ENCODE measurements at places on chromosomes 16 and 17. TPM values are rescaled to one million over a fixed set of nuclear protein-coding genes. Genes with fewer than 3 reads are reported as not detected.

TNK1 gene
- total RNA-seq: under 0.01 TPM

NPIPB9 gene
- total RNA-seq: 3.9 TPM

KRT14 gene
- not detected for total RNA-seq

MAPK8IP3 gene
- 61.5 TPM for total RNA-seq

- DNase-seq: no peak
Measured at GRCh38 chr17:41722231-41722630, 10.1 kb downstream of the GAST start.

DNA sequence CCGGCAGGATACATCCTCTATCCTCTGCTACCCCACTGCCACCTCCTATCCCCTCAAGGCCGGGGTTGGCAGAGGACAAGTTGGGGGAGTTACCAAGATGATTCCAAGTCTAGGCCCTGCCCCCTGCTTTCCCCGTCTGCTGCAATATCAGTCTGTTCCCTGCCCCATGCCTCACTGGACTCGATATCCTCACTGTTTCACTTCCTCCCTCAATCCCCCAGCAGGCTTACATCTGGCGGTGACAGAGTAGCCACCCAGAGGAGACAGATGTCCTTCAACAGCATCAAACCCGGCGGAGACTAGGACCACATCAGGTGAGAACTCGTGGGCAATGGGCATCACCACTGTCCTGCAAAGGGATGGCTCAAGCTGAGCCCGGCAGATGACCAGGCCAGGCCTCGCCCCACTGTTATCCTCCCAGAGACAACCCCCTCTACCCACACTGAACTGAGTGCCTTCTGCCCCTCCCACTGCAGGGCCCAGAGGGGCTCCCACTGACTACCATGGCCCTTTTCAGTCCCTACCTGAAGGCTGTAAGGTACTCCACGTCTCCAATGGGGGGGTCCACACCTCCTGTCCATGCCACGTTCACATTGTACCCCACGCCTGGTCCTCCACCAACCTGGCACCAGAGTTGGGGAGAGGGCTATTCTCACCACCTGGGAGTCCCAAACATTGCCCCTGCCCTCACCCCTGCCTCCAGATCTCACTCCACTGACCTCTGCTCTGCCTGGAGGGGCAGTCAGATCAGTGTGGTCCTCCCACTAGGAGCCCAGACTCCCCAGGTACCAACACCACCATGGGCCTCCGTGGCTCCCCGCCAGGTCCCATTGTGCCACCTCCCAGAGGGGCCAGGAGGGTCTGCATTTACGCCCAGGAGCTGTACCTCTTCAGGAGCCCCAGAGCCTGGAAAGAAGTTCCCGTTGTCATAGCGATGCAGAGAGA is 9.6 kb downstream of the G6PC3 start:
- DNase-seq: no peak

DNA sequence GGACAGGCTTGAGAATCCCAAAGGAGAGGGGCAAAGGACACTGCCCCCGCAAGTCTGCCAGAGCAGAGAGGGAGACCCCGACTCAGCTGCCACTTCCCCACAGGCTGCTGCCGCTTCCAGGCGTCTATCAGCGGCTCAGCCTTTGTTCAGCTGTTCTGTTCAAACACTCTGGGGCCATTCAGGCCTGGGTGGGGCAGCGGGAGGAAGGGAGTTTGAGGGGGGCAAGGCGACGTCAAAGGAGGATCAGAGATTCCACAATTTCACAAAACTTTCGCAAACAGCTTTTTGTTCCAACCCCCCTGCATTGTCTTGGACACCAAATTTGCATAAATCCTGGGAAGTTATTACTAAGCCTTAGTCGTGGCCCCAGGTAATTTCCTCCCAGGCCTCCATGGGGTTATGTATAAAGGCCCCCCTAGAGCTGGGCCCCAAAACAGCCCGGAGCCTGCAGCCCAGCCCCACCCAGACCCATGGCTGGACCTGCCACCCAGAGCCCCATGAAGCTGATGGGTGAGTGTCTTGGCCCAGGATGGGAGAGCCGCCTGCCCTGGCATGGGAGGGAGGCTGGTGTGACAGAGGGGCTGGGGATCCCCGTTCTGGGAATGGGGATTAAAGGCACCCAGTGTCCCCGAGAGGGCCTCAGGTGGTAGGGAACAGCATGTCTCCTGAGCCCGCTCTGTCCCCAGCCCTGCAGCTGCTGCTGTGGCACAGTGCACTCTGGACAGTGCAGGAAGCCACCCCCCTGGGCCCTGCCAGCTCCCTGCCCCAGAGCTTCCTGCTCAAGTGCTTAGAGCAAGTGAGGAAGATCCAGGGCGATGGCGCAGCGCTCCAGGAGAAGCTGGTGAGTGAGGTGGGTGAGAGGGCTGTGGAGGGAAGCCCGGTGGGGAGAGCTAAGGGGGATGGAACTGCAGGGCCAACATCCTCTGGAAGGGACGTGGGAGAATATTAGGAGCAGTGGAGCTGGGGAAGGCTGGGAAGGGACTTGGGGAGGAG is at the start of gene CSF3:
CSF3 (plus strand) TSS at position 436 of the 993 bp plus-strand sequence; CDS start at position 471, 35 bp downstream.
- DNase-seq: peak; percentile 27

GRCh38 chr16:84928679-84929420 is 82.5 kb downstream of the ZDHHC7 start:
- peak; percentile 70 for DNase-seq

DNA sequence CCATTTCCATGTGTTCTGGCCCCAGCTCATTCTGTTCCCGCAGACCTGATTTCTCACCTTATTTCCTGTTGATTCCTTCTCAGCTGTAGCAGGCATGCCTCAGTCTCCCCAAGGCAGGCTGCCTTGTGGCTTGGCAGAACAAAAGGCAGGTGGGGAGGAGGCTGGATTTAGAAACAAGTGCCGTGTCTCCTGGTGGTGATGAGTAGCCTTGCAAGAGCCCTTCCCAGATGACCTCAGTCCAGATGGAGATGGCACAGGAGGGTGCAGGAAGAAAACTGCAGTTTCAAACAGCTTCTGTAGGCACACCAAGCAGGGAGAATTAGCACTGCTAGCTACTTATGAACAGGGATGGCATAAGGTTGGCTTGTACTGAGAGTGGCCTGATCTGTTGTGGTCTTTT is 64.6 kb downstream of the ARHGAP44 start:
- DNase-seq: no peak

GRCh38 chr17:59800530-59800942 is 92.2 kb downstream of the TUBD1 start:
- DNase-seq: peak; percentile 96

- peak; percentile 80 for DNase-seq
Measured at GRCh38 chr17:61338000-61338798, 61.4 kb upstream of the TBX2 start.

DNA sequence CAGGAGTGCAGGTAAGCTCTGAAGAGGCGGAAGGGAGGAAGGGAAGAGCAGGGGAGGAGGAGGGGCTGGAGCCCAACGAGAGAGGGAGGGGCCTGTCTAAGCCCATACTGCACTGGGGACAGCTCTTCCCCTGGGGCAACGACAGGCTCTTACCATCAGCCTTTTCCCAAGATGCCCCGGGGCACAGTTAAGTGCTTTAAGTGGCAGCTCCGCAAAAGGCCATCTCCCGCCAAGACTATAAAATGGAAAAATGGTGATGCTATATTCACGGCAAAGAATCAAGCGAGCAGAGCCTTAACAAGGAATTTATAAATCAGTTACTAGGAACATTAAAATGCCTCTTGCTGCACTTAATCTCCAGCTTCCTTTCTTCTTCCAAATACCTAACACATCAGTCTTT is 110.2 kb upstream of the NLRP1 start:
- DNase-seq: no peak

- DNase-seq: no peak
Measured at GRCh38 chr17:72005332-72006163, 115.3 kb upstream of the SOX9 start.

DNA sequence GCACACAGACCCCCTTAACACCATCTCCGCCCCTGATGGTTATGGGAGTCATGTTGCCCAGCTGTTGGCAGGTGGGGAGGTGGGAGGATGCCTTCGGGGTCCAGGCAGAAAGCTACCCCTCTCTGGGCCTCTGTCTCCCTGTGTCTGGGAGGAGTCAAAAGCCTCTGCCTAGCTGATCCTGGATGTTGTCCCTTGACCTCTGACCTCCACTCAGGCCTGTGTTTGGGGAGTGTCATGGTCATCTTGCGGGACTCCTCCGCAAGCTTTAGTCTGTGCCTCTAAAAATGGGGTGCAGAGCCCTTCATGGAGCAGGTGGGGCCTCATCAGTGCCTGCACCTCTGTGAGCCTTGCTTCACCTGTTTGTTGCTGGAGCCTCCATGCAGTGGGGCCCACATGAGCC is 3.8 kb downstream of the LLGL1 start:
- no peak for DNase-seq

GRCh38 chr17:13671341-13671740 is 69.6 kb upstream of the HS3ST3A1 start:
- no peak for DNase-seq

GRCh38 chr17:46037722-46038255 is 38.7 kb downstream of the STH start:
- no peak for DNase-seq

DNA sequence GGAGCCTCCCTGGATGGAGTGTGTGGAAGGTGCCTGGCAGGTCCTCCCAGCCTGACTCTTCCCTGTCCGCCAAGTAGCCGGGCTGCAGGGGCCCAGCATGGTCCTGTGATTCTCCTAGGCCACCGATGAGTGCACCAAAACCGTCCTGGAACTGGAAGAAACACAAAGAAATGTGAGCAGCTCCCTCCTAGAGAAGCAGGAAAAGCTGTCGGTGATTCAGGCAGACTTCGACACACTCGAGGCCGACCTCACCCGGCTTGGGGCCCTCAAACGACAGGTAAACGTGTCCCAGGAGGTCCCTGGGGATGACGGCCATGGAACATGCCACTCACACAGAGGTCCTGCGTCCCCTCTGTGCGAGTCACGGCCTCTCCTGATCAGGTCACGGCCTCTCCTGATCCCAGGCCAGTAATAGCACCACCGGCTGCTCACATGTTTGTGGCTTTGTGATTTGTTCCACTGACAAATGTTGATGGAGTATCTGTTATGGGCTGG is 4.2 kb upstream of the GAA start:
- no peak for DNase-seq

- DNase-seq: no peak
Measured at GRCh38 chr17:42853004-42853403, 2.0 kb downstream of the AOC3 start.

- peak; percentile 71 for DNase-seq
Measured at GRCh38 chr16:71412270-71413160, 29.3 kb downstream of the TLE7 start.

DNA sequence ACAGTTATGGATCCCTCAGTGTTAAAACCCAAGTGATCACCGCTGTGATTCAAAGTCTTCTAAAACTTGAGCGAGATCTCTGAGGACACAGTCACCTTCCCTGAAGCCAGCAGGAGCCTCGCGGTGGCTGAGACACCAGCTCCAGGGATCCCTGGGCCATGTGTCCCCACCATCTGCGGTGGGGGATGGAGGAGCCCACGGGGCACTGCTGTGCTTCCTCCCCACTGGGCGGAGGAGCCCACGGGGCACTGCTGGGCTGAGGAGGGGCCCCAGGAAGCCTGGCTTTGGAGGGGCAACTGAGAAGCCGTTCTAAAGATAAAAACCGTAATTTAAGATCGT is 65.7 kb upstream of the METRNL start:
- DNase-seq: no peak

DNA sequence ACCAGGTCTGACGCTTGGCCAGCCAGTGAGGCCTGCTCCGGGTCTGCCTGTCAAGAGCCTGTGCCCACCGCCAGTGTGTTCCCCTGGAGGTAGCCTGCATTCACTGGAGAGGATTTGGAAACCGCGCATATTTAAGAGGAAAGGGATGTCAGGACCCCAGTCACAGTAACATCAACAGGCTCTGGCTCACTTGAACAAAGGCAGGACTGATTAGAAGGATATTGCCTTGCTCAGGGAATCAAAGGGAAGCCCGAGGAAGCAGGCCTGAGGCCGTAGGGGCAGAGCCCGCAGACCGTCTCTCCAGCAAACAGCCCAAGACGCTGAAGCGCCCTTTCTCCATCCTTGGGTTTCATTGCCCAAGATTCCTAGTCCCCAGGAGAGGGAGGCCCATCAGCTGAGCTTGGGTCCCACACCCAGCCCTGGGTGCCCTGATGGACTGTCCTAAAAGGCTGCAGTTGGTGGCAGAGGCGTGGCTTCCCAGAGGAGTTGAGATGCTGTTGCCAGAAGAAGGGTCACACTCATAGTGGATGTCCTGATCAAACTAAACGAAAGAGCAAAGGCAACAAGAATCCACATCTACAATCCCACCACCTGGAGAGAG is 23.2 kb downstream of the NT5M start:
- no peak for DNase-seq

DNA sequence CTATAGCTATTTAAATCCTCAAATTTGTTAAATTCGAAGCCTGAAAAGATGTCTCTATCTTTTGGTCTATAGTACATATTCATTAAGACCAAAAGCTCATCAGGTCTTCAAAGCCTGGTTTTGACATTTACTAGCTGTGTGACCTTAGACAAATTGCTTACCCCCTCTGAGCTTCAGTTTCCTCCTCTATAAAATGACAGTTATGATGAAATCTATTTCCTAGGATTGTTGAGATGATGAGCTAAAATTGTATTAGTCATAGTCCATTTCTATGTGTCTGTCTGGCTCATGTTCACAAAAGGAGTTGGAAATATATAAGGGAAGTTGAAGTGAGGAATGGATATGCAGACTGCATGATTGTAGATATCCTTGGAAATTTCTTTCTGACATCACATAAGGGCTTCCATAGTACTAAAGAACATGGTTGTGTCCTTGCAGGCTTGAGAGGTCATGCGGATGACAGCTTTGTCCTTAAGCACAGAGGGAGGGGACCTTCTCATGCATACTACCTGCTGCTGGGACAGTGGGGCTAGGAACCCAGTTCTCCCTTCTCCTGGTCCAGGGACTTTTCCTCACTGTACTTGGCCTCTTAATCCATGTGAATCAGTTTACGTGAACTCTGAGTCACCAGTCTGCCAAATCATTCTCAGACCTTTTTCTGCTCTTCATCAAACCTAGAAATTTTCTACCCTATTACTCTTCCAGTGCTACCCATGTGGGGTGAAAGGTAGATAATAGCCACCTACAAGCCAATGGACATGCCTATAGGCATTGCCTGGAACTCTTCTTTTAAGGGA is 487.5 kb upstream of the SALL1 start:
- peak; percentile 9 for DNase-seq

DNA sequence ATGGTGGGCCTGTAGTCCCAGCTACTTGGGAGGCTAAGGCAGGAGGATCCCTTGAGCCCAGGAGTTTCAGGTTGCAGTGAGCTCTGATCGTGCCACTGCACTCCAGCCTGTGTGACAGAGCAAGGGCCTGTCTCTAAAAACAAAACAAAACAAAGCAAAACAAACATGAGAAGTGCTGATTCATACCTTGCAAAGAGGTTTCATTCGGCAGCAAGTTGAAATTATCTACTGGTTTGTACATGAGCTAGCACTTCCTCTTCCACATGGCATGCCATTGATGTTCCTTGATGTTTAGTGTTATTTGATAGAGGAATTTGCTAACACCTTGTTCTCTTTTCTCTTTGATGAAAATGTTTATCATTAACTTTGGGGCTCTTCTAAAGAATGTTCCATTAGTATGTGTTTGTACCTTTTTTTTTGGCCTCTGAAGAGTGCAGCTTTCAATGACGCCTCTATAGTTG is 50.6 kb downstream of the SPECC1 start:
- DNase-seq: peak; percentile 47
